Cerebellar nuclear complex (tissue), 1 donor: ENCODE measurements at places on chromosomes 4 and X.

DNA sequence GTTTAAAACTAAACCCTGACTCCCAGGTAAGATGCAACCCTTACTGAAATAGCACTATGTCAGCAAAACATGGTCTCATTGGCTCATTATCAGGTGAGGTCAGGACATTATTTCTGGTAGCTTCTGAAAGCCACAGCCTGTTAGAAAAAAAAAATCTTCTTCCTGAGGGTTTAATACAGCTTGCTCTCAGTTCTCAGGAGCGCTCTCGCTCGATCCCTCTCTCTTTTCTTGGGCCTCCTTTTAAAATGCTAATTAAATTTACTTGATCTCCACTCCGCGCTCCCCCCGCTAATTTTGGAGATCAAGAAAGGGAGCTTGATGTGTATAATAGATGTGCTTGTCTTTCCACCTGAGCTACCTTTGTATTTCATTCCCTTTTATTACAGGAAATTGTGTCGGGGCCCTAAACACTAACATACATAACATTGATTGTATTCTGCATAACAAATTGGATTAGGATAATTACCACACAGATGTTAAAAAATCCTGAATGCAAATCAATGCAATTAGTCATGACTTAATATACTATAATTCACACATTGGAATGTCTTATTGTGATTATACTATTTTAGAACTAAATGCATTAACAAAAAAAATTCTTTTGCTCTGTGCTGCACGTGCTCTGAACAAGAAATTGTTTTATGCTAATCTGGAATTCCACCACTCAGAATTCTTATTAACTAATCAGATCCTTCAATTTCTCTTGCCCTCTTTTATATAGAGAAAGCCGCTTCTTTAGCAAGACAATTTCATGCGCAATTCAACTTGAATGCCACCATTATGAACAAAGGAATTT is 101.6 kb upstream of the TEX13D start:
- DNase-seq, result no peak

DNA sequence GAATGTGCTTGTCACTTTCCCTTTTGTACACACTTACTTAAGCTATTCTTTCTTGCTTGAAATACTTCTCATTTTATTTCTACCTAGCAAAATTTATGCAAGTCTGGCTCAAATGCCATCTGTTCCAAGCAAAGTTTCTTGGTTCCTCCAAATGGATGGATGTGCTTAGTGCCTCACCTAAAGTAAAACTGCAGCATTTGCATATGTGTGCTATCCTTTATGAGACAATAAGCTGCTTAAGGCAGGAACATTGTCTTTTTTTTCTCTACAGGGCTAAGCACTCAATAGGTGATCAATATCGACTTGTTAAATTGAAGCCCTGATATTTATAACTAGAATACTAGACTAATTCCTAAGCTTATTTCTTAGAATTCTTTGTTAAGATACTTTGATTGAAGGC is 136.8 kb downstream of the CYLC1 start:
- DNase-seq, result no peak

GRCh38 chrX:40096395-40097091 is 1.2 kb downstream of the BCOR start:
- DNase-seq, result no peak

DNA sequence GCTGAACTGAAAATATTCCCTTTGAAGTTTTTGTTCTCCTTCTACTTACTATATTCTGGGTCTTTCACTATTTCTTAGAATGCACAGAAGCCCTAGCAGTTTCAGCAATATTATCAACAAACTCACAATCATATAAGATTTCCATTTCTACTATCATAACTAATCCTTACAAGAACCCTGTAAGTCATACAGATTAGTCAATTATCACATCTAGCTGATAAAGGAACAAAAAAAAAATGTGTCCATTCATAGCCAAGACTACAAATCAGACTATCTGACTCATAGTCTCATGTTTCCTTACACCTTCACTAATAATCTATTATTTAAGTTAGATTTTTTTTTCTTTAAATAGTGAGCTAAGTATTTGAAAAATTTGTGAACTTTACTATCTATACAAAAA is 72.5 kb downstream of the LRBA start:
- DNase-seq, result no peak

DNA sequence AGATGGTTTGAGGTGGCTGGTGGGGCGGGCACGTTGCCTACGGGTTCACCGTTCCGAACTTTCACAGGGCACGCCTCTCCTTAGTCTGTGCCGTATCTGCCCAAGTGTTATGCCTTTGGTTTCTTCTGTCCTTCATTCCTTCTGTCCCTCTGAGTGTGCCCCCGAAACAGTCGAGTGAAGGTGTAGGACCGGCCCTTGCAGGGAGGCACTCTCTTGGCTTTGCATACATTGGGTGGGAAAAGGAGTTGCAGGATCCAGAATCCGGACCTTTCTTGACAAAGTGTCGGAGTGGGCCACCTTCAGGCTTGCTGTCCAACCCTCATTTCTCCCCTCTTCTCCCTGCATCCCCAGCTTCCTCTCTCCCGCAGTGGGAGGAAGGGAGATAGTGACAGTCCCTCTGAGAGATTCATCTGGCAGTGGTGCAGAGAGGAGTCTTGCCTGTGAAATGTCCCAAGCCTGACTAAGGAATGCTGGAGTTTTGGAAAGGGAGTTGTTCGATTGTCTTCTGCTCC is 569 bp downstream of the ARFIP1 start:
- no peak for DNase-seq

GRCh38 chrX:30712214-30712613 is 59.0 kb downstream of the GK start:
- DNase-seq, result no peak

GRCh38 chr4:78184584-78184983 is 127.5 kb downstream of the FRAS1 start:
- DNase-seq, result no peak

DNA sequence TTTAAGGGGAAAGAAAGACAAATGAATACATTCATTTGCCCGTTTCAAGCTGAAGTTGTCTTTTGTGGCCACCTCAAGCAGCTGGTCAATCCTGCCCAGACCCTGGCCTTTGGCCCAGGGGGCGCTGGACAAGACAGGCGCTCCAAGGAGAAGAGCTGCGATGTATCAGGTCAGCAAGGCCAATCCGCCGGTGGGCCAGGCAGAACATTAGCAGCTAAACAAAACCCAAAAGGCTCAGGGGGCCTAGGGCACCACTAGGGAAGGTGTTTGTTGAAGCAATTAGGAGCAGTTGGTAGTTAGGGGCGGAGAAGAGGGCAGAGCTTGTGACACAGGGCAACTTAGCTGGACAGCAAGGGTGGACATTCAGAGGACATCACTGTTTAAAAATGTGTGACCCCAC is 60.8 kb upstream of the TMEM33 start:
- no peak for DNase-seq

- no peak for DNase-seq
These were observed 48.6 kb upstream of the AP1S2 start for GRCh38 chrX:15903186-15903681.

DNA sequence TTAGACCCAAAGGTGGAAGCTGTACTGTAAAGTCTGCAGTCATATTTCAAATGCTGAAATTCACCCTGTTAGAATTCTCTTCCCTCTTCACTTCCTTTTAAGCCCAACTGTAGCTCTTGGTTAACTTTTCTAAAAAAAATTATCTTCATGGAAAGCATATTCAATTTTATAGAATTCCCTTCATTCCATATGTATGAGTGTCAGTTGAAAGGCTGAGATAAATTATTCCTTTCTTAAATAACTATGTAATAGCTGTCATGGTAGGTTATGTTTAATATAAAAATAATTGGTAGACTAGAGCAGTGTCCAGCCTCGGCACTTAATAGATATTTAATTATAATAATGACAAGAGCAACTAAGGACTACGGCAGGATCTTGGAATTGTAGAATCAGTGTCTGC is 16.8 kb upstream of the ARSH start:
- no peak for DNase-seq

DNA sequence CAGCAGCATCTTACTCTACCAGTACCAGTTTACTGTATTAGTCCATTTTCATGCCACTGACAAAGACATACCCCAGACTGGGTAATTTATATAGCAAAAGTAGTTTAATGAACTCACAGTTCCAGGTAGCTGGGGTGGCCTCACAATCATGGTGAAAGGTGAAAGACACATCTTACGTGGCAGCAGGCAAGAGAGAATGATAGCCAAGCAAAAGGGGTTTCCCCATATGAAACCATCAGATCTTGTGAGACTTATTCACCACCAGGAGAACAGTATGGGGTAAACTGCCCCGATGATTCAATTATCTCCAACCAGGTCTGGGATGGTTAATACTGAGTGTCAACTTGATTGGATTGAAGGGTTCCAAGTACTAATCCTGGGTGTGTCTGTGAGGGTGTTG is 69.3 kb downstream of the YIPF6 start:
- DNase-seq, result no peak

DNA sequence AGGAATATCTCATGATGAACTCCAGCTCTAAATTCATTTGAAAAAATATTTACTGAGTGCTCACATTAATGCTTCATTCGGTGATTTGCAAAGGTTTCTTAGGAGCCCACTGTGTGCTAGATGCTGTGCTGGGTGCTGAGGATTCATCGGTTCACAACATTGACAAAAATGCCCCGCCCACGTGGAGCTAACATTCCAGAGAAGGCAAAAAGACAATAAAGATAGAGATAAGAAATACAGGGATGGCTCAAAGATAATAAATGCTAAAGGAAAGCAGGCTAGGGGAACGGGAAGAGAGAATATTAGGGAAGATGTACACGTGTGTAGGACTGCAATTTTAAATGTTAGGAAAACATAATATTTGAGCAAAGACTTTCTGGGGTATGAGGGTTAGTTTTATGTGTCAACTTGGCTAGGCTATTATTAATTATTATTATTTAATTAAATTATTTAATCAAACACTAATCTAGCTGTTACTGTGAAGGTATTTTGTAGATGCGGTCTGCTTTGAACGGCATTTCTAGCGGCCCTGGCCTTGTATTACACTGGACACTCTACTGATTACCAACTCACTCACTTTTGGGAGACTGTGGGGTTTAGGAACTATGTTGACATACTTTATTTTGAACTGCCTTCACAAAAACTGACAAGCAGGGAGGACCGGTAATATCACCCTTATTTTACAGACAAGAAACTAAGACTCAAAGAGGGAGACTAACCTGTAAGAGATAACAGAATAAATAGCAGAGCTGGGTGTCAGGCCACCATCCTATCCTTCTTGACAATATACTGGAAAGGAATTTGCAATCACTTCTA is 61.9 kb upstream of the IRF2 start:
- DNase-seq, result no peak

DNA sequence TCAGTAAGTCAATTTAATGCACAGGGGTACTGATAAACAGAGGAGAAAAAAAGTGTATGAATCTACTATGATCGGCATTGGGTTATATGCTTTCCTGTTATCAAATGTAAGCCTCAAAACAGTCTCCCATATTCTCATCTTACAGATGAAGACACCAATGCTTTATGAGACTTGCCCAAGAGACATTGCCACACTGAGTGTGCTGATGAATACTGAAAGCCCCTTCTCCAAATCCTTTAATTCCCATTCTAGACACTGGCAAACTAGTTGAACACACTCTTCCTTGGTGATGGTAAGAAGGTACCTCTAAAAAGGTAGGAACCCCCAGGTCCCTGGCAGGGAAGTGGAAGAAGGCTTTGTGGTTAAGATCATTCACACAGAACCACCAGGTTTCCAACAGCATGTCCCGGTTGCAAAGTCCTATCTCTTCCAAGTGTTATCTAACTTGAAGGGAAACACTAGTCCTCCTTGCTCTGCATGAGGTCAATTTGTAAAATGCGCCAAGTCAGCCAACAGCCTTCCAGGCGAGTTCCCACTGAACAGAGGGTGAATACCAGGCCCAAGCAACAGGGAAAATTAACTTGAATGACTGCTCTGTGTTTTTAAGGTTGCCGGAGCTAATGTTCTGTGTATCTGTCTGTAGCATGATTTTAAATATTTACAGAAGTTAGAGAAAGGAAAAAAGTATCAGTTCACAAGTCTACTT is 5.1 kb downstream of the SETD7 start:
- DNase-seq, result no peak

GRCh38 chrX:150184491-150184890 is 178.6 kb upstream of the MAMLD1 start:
- DNase-seq, result no peak

- DNase-seq, result no peak
These were observed 580.6 kb downstream of the EPHA5 start for GRCh38 chr4:65089666-65090065.

- DNase-seq, result no peak
These were observed 698.7 kb downstream of the GABRG1 start for GRCh38 chr4:45425135-45425534.

DNA sequence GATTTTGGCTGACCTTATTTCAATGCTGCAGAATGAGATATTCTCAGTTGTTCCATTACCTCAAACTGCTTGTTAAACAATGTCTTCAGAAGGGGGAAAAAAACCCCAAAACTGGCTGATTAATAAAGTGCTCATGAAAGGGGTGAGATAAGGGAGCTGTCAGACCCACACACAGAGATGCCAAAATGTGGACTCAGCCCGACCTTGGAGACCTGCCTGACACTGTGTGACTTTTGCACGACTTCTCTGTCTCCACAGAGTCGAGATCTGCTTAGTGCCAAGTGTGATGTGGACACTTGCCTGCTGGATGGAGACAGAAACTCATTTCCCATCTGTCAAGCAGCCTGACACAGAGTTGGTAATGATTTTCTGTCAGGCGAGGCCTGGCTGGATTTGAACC is 31.5 kb downstream of the REELD1 start:
- DNase-seq, result no peak

- no peak for DNase-seq
These were observed 46.0 kb downstream of the USP38 start for GRCh38 chr4:143230683-143231082.
